ENCODE measurements at places on chromosomes 1 and 21.
A peak's percentile ranks its signal among the peaks of the same experiment; 100 is the strongest.

DNA sequence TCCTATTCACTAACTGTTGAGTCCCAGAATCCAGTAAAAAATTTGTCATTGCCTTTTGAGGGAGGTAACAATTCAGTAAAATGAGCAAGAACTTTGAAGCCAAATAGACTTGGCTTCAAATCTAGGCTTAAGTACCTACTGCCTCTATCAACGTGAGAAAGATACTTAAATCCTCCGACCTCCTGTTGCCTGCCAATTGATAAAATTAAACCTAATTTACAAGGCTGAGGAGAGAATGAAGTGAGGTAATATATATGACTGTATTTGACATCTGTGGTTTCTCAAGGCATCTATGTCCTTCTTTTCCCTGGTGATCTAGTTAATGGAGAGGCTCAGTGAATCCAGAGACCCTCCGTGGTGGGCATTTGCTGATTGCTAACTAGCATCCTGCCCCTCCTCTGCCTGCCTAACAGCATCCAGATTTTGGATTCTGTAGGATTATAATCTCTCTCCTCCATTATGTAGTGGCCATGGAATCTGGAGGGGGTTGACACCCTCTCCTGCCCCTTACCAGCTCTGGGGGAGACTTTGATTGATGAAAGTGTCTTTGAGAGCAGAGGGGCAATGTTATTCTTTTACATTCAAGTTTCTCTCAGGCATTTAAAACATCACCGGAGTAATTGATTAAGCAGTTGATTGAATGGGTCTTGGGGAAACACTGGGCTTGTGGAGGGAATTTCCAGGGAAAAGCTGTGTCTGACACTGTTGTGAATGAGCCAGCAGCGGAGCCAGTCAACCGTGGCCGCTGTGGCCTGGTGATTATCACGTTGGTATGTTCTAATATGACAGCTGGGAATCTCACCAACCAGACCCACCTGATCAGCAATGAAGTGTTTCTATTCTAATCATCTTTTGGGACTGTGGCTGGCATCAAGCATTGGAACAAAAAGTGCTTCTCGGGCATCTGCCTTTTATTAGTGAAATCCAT lies 140.7 kb upstream of the FAM78B start:
- DNase-seq = no peak

- DNase-seq = no peak
Observed at GRCh38 chr1:211484755-211485479, 7.0 kb downstream of the RD3 start.

DNA sequence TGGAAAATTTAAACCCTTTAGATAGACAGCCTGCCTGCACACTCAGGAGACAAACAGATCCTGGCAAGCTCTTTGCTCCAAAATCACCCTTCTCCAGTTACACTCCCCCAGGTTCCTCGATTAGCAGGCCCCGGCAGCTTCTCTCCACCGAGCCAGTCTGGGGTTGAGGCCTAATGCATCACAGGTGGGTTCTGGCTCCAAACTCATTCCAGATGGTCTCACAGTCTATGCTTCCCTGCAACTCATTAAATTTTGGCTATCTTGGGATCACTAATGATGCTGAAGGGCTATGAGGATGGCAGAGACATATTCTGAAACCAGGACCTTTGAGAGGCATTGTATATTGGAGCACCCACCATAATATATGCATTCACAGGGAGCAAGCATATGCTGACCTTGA lies 559.8 kb upstream of the USP24 start:
- peak; percentile 1 for DNase-seq

- DNase-seq = no peak
Observed at GRCh38 chr1:207407655-207408260, 46.4 kb upstream of the CR2 start.

- DNase-seq = peak; percentile 98
Observed at GRCh38 chr1:30718091-30718635, 5.2 kb downstream of the MATN1 start.

DNA sequence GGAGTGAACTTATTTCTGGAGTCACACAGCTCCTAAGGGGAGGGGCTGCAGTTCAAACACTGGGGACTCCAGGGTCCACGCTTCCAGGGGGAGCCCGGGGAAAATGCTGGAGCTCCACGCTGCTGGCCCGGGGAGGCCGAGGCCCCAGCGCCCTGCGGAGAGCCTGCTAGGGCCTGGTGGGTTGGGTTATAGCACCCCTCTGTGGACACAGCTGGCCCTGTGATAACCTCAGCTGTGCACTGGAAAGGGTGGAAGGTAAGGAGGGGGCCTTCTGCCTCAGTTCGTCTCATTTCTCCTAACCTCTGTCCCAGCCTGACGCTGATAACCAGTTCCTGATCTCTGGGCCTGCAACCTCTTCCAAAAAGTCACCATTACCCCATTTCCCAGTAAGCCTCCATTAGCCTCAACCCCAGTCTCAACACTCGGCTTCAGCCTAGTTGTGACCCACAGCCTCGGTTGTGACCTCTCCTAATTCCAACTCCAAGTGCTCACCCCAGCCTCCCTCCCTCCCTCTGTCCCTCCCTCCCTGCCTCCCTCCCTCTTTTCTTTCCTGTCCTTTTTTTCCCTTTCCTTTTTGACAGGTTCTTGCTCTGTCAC lies 7.1 kb downstream of the NBL1 start:
- peak; percentile 53 for DNase-seq

DNA sequence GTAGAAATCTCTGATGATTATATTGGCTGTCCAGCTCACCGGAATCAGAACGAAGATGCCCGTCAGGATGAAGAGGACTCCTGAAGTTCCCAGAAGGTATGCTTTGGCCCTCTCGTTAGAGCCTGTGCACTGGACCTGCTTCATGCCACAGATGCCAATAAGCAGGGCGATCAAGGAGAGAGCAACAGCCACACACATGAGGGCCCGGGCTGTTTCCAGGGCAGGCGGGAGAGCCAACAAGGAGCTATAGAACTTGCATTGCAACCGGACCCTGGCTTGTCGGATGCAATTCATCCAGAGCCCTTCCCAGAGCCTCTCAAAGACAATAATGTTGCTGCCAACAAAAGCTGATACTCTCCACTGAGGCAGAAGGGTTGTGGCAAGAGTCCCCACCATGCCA lies 434 bp downstream of the CLDN17 start:
- DNase-seq = no peak

GRCh38 chr1:207868774-207869721 lies 41.9 kb downstream of the CD34 start:
- DNase-seq = peak; percentile 81

DNA sequence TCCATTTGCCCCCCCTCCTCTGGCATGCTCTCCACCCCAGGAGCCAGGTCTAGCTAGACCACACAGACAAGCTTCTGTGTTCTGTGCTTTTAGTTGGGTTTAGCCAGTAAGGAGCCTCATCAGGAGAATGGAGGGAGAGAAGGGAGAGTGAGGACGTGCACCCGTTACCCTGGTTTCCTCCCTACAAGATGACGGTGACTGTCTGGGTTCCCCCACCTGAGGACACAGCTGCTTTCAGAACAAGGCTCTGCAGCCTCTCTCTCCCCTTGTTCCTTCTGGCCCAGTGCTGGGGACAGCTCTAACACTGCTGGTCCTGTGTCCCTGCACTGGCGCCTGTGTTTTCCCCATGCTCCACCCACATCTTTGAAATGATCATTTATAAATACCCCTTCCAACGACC lies 184.4 kb upstream of the GALNT2 start:
- no peak for DNase-seq

DNA sequence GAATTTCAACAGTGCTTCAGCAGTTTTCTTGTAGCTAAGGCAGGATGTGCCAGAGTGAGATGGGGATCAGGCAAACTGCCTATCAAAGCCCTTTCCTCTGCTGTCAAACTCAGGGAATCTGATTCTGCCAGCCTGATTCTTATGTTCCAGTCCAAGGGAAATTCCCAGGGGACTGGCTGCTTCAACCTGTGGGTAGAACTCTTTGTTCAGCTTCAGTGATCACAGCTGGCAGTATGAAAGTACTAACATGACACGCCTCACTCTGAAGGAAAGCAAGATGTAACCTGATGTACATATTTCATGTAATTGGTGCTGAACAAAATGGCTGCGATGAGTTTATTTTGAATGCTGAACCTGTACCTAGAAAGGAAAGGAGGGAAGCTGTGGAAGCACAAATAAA lies 40.1 kb upstream of the SLC5A9 start:
- no peak for DNase-seq

- DNase-seq = peak; percentile 77
Observed at GRCh38 chr1:6985549-6986276, 200.5 kb downstream of the CAMTA1 start.

- DNase-seq = no peak
Observed at GRCh38 chr21:46069719-46070279, 28.1 kb upstream of the COL6A2 start.

DNA sequence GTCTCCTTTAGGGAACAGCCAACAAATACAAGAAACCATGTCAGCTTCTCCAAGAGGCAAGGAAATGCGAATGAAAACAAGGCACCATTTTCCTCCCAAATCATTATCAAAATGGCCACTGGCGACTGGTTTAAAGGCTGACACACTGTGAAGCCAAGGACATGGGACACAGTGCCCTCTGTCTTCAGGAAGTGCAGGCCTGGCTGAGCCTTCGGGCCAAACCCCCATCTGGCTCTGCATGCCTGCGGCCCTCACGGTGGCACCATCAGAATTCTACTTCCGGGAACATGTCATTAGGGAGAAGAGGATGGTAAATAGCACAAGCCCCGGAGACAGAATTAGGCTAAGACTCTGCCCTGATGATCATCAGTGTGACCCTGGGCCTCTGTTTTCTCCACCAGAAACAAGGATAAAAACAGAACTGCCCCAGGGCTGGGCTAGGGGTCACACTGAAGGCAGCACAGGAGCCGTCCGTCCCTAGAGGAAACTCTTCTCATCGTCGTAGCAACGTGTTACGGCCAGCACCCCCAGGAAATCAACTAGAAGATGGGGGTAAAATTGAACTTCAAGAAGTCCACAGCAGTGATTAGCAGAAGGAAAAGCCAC lies 103.5 kb downstream of the NPHP4 start:
- DNase-seq = no peak

DNA sequence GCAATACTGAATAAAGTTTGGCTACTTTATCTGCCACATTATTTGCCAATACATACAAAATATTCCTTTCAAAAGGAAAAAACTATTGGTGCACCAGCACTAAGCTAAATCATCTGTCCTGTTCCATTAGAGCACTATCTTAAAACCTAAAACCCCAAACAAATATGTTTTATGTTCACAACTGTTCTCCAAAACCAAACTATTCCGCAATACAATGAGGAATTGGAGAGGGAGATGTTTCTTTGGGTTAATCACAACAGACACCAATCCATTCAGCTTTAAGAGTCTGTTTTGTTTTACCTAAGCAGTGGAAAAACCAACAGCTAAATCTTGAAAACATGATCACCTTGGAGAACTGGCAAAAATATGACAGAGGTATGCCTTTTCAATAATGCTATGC lies 85.1 kb downstream of the ZNF644 start:
- DNase-seq = no peak

DNA sequence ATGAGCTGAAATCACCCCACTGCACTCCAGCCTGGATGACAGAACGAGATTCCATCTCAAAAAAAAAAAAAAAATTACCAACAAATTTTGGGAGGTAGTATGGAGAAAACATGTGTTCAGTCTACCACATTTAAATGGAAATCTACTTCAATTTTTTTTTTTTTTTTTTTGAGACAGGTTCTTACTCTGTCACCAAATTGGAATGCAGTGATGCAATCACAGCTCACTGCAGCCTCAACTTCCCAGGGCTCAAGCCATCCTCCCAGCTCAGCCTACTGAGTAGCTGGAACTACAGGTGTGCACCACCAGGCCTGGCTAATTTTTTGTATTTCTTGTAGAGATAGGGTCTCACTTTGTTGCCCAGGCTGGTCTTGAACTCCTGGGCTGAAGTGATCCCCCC lies 82.1 kb downstream of the GFI1 start:
- DNase-seq = no peak

GRCh38 chr1:234699795-234700665 lies 90.1 kb upstream of the IRF2BP2 start:
- DNase-seq = peak; percentile 64

DNA sequence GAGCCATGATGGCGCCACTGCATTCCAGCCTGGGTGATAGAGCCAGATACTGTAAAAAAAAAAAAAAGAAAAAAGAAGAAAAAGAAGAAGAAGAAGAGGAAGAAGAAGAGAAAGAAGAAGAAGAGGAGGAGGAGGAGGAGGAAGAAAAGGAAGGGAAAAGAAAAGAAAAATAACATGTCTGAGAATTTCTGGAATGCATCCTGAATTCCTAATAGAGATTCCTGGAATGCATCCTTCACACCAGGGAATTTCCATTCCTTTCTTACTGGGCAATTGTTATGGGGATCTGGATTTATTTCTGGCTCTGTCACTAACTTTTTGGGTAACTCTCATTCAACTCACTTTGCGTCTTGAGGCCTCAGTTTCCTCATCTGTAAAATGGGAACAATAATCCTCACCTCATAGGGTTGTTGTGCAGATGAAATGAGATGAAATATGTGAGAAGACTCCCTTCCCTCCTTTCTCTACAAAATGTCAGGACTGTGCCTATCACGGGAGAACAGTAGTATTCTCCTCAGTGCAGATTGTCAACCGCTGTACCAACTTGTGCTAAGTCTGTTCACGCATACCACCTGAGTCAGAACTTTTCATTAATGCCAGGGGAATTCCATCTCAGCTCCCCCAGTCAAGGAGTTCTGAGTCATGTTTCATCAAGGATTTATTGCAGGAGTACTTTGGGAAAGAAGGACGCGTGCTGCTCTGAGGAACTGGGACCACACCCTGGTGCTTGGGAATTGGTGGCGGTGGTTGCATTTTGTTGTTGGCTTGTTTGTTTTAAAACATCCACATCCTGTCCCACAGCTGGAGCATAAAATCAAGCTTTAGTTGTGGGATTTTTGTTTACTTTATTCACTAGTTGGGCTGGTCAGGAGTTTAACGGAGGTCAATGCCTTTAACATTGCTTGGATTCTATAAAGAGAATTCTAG lies 42.4 kb upstream of the ROR1 start:
- DNase-seq = no peak

DNA sequence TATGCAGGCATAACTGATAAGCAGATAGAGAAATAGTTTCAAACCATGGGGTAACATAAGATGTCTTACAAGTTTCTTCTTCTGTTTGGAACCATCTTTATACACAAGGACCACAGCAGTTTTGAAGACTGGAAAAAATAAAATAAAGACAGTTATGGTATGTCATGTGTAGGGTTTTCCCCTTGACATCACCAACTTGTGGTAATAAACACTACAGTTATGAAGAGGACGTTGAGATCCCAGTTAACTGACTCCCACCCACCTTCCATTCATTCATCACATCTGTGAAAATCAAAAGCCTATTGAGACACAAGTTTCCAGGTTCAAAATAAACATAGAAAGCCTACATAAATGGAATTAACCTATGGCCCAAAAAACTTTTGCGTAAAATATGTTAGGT lies 92.5 kb upstream of the KRTAP19-8 start:
- no peak for DNase-seq

DNA sequence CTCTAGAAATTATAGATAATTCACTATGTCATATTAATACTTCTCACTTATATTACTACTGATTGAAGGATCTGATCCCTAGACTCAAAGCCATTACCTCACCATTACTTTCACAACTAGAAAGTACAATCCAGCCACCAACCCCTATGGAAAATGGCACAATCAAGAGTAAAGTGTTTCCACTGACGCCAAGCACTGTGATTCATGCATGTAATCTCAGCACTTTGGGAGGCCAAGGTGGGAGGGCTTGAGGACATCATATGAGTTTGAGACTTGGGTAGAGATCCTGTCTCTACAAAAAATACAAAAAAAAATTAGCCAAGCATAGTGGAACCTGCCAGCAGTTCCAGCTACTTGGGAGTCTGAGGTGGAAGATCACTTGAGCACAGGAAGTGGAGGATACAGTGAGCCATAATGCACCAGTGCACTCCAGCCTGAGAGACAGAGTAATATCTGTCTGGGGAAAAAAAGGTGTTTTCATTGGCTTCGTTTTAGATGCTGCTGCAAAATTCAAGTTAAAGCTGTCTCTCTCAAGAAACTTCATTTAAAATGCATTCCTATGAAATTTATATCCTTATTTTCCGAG lies 126.5 kb downstream of the AKT3 start:
- DNase-seq = no peak
